ENCODE measurements at places on chromosomes 2 and 18. TPM values are rescaled to one million over a fixed set of nuclear protein-coding genes. Genes with fewer than 3 reads are reported as not detected.

The PROM2 gene
- 1.4 TPM for total RNA-seq

The SCN9A gene
- total RNA-seq = 1.4 TPM

The KATNAL2 gene
- 5.4 TPM for total RNA-seq

The SERPINB10 gene
- not detected for total RNA-seq

The LYPD1 gene
- not detected for total RNA-seq

The MROH2A gene
- not detected for total RNA-seq

GRCh38 chr18:11842562-11842961 is 8.7 kb upstream of the CHMP1B start:
- DNase-seq = no peak

GRCh38 chr2:201891676-201892075 is 85.3 kb downstream of the CDK15 start:
- no peak for DNase-seq

- no peak for DNase-seq
Observed at GRCh38 chr2:156486147-156486546, 50.0 kb downstream of the GPD2 start.

The POTEF gene
- not detected for total RNA-seq

DNA sequence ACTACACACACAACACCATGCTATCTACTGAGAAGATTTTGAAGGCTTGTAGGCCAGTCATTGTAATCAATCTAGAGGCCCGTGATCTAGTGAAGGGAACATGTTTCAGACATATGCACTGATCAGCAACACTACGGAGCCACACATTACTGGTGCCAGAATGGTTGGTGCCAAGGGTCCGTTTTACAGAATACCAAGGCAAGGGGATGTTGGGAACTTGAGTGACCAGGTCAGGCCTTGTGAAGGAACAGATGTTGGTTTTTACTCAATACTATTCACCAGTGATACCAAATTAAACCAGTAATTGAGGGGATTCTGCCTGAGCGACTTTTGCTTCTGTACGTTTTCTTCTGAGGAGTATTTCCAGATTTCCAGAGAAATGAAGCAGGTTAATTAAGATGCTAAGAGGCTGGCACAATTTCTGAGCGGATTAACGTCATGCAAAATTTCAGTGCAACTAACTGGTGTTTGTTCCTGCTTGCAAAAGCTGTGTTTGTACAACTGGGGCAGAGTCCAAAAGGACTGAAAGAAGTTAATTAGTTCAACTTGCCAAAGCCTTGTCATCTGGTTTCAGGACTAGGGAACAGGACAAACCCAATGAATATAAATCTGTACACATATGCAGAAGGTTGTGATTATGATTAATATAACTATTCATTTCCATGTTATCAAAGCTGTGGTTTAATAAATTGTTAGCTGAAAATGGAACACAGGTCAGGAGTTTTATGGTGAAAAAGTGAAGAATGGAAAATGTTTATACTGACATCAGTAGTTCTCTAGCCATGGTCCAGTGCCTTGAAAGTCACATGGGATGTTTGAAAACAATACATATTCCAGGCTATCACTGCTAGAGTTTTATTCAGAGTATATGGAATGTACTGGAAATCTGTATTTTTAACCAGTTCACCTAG is 432.1 kb upstream of the DCC start:
- no peak for DNase-seq

DNA sequence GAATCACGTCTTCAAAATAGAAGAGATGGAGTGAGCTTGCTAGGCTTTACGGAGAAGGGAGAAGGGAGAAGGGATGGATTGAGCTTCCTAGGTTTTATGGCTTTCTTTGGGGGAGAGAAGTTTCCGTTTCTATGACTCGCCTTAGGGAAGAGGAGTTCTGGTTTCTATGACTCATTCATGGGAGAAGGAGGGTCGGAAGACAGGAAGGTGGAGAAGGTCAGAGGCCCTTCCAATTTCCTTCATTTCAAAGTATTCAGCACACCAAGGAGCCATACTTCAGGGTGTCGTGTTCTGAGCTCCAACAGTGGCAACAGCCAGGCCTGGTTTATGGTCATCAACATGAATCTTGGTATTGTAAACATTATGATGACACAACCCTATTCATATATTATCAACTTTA is 284.7 kb upstream of the VWC2L start:
- DNase-seq = no peak

All from left ventricle myocardium inferior (tissue), 1 donor.